ENCODE measurements at places on chromosomes 11 and 22.

DNA sequence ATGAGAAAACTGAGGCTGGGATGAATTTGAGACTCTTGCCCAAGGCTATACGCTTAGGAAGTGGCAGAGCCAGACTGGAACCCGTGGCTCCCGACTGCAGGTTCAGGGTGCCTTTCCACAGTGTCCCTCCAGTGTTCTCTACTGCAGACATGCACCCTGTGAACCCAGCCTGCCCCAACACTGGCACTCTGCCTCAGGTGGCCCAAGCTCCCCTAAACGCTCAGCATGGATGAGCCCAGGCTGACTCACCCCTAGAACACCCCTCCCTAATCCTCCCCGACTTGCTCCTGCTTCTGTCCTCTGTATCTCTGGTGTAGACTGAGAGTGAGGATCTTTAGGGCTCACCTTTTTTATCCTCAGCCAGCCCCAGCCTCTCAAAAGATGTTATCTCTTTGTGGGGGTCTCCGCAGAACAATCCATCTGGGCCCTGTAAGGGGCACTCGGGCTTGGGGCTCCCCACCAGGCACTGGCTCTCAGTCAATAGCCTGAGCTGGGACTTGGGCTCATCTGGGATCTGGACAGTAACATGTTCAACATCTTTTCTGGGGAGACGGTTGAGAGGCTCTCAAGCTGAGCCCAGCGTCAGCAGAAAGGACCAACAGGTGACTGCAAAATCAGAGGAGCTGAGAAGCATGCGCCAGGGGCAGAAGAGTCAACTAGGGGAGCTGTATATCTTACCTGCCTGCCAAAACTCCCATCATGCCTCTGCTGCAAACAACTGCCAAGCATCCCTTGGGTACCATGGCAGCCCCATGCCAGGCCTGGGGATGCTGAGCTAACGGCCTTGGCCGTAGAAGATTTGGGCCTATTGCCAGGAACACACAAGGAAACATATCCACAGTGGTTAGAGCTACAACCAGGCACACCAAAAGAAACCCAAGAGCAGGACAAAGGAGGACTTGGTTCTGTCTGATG, 176.2 kb downstream of the BUD13 start:
- DNase-seq = no peak

DNA sequence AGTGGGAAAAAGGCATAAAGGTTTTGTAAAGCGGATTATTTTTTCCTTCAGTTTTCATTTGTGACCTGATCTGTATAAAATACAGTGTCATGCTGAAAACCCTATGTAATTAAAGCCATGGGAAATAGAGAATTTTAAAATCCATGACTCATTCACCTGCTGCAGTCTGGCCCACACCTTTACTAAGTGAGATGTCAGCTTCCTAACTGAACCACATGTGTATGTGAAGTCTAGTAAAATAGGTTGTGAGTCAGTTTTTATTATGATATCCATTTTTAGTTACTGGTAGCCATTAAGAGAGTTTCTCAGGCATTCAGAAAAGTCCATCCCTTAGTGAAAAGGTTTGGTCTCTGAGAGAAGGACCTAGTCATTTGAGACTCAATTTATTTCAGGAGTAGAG, 60.9 kb downstream of the TRIM44 start:
- DNase-seq = no peak

- DNase-seq = no peak
These were observed 89.5 kb downstream of the TRMU start for GRCh38 chr22:46425016-46425415.

DNA sequence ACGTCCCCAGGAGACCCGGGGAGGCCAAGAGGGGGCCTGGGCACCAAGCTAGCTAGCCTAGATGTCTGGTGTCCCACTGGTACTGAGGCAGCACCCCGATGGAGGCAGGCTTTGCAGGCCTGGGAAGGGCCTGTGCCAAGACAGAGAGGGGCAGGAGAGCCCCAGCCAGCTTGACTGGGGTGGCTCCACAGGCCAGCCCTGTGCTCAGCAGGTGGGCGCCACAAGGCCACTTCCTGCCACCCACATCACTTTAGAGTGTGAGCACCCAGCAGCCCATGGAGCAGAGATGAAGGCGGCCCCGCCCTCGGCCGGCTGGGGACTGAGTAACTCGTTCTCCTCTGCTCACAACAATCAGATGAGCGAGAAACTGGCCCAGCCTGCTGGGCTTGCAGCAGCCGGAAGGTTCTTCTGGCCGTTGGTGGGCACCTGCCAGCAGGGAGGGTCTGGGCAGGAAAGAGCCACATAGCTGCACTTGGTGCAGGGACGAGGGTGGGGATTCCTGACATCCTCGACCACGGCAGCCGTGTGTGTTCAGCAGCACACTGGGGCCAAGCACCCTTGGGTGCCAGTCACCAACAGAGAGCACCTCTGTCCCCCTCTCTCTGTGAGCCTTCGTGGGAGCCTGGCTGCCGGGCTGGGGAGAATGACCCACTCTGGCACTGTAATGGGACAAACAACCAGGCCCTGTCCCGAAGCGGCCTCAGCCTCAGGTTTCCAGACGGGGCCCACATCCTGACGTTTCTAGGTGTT, 7.6 kb downstream of the OSBPL5 start:
- no peak for DNase-seq

DNA sequence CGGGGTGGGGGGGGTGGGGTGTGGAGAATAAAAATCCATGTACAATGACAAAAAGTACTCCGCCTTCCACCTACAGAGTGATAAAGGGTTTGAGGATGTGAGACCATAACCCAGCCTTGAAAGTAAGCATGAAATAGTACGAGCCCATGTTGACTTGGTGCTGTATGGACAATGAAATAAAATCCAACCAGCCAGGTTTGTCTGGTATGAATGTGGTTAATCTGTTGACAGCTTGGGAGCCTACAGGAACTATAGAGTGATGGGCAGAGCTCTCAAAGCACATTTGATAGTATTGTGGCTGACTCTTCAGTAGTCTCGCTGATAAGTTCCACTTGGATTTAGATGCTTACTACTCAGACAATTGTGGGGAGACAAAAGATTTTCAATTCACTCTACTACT, 48.8 kb upstream of the CD44 start:
- DNase-seq = no peak

- no peak for DNase-seq
These were observed 86.5 kb downstream of the MN1 start for GRCh38 chr22:27715106-27715505.

- DNase-seq = no peak
These were observed 75.2 kb downstream of the DHCR7 start for GRCh38 chr11:71372693-71373657.

GRCh38 chr22:36727110-36727509, 23.6 kb upstream of the CACNG2 start:
- DNase-seq = no peak

- DNase-seq = no peak
These were observed 13.9 kb upstream of the CDC42EP2 start for GRCh38 chr11:65300621-65301275.

- no peak for DNase-seq
These were observed 34.5 kb downstream of the CELF1 start for GRCh38 chr11:47518212-47518964.

GRCh38 chr11:32172041-32172847, 81.4 kb downstream of the RCN1 start:
- no peak for DNase-seq

DNA sequence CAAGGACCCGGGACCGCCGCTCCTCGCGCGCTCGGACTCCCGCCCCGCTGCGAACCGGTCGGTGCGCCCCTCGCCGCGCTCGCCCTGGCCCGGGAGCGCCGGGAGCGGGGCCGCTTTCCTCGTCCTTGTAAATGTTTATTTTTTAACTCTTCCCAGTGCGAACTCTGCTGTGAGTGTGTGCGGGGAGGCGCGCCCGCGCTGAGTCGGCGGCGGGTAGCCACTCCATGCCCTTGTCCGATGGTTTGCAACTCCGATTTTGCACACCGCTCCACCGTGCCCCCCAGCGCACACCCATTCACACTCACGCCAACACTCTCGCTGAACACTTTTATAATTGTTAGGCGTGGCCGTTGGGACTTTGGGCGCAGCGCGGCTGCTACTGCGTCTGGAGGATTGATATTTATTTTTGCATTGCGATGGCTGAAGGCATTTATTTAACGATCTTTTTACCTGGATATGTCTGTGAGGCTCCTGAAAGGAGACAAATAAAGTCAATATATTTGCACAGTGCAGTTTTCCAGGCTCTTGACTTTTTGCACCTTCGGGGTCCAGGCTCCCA, 1.0 kb downstream of the C11orf96 start:
- DNase-seq = no peak

DNA sequence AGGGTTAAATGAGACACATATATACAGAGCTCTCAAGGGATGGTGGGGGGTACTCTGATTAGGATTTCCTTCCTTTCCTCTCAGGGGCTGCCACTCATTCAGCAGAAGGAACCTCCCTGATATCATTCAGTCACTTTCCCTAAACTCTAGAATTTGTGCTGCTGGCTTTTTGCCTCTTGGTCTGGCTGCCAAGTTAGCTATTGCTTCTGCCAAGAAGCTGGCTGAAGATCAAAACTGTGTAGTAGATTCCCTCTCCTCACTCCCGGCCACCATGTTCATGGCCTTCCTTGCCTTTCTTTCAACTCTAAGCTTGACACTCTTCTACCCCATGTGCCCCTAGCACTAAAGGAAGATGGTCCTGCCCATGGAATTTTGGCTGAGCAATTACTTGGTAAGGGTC, 18.7 kb downstream of the SLC6A5 start:
- DNase-seq = no peak

DNA sequence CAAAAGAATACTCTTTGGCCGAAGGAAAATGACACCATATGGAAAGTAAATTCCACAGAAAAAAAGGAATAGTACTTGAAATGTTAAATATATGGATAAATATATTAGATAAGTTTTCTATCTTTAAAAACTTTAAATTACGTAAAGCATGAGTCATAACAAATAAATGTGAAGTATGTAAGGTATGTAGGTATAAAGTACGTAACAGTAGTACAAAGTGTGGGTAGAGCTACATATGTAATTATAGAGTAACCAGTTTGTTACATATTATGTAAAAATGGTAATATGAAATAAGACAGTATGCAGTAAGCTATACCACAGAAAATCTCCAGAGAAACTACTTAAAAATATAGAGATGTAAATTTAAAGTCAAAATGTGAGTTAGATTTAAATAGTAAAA, 582.3 kb upstream of the CHORDC1 start:
- DNase-seq = no peak

- DNase-seq = no peak
These were observed 15.1 kb downstream of the PITPNB start for GRCh38 chr22:27903805-27904473.

- no peak for DNase-seq
These were observed 32.7 kb downstream of the VSTM5 start for GRCh38 chr11:93817426-93818348.

GRCh38 chr11:11229647-11230046, 123.4 kb downstream of the CSNK2A3 start:
- DNase-seq = no peak

GRCh38 chr11:57644748-57645688, 4.7 kb downstream of the YPEL4 start:
- peak; percentile 81 for DNase-seq

- DNase-seq = no peak
These were observed 49.1 kb downstream of the XKR3 start for GRCh38 chr22:16776080-16776479.

- DNase-seq = no peak
These were observed 16.5 kb downstream of the TMEM258 start for GRCh38 chr11:61775606-61776554.

- DNase-seq = no peak
These were observed 30.6 kb upstream of the ROBO3 start for GRCh38 chr11:124834526-124835180.

DNA sequence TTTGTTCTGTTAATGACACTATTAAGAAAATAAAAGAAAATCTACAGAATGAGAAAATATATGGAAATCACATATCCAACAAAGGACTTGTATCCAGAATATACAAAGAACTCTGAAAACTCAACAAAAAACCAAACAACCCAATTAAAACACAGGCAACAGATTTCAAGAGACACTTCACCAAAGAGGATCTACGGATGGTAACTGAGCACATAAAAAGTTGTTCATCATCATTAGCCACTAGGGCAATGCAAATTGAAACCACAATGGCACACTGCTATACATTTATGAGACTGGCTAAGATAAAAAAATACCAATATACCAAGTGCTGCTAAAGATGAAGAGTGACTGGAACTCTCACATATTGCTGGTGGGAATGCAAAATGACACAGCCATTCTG, 34.5 kb upstream of the SLC25A1 start:
- no peak for DNase-seq

DNA sequence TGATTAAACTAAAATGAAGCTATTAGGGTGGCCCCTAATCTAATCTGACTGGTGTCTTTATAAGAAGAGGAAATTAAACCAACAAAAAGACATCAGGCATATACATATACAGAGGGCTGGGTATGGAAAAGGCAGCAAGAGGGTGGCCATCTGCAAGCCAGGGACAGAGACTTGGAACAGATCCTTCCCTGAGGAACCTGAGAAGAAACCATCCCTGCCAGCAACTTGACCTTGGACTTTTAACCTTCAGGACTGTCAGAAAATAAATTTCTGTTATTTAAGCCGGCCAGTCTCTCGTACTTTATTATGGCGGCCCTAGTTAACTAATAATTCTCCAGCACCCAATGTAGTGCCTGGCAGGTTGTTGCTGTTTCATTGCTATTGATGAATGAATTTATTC, 361.5 kb upstream of the PDGFD start:
- DNase-seq = no peak

DNA sequence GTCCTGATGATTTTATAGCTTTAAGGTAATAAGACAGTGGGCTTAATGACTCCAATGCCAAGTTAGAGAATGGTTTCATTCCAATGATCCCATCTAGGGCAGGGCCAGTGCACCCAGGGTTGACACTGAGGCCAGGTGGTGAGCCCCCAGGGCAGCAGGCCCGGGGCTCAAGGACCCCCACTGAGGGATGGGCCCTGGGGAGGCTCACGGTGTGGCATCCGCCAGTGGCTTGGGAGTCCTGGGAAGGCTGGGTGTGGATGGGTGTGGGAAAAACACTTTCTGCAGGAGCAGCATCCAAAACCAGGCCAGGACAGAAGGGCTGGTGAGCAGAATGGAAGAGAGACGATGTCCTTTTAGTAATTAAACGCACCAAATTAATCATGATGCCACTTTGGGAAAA, 626.3 kb downstream of the TBC1D22A start:
- DNase-seq = no peak

GRCh38 chr22:36227396-36227795, 11.9 kb downstream of the APOL2 start:
- DNase-seq = no peak

- no peak for DNase-seq
These were observed 28.0 kb downstream of the FLRT1 start for GRCh38 chr11:64063777-64064176.

GRCh38 chr11:36751335-36751781, 153.3 kb upstream of the RAG2 start:
- no peak for DNase-seq

DNA sequence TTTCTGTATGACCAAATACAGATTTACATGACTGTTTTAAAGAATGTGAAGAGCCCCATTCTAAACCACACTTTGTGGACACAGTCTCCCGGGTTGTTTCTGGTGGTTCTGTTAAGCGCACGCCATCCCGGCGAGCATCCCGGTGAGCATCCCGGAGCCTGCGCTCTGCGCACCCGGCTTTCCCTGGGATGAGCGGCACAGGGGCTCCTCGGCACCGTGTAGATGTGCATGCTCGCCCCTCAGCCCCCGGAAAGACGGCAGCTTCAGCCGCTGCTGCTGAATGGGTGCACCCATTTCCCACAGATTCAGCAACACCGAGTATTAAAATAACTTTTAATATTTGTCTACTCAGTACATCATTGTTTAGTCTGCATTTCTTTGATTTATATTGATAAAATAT, 36.0 kb downstream of the GLB1L2 start:
- no peak for DNase-seq
